Thoracic aorta (tissue), 2 donors: ENCODE measurements at places on chromosomes 3 and 15.

DNA sequence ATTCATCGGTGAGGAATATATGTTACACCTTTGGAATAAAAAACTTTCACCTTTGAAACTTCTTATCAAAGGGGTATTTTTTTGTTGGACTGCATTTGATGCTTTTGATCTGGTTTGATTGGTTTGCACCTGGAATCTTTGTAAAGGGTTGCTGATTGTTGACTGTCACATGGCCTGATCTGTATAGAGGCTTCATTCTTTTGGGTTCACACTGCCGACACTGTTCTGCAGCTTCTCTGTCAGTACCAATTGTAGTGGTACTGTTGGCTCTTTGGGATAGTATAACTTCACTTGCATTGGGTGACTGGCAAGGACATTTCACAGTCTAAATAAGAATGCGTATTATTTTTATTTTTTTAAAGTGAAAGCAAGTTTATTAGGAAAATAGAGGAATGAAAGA lies 155.7 kb downstream of the DOCK3 start:
- DNase-seq = no peak

DNA sequence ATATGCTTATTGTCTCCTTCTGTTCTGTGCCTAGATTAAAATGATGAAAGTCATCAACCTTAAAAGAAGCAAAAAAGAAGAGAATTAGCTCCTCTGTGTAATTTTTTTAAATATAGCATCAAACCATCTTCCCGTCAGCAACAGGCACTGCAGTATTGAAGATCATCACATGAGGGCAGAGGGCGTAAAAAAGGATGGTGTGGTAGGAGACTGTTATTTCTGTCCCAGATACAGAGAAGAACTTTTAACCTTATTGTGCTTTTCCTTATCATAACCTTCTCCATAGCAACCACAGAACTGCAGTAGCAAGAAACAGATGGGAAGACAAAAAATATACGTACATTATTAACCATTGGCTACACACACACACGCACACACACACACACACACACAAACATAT lies 88.8 kb downstream of the IGSF11 start:
- no peak for DNase-seq

- peak; percentile 17 for DNase-seq
Observed at GRCh38 chr3:191356631-191357439, 26.5 kb upstream of the UTS2B start.

GRCh38 chr3:16406166-16406565 lies 107.3 kb downstream of the RFTN1 start:
- no peak for DNase-seq

DNA sequence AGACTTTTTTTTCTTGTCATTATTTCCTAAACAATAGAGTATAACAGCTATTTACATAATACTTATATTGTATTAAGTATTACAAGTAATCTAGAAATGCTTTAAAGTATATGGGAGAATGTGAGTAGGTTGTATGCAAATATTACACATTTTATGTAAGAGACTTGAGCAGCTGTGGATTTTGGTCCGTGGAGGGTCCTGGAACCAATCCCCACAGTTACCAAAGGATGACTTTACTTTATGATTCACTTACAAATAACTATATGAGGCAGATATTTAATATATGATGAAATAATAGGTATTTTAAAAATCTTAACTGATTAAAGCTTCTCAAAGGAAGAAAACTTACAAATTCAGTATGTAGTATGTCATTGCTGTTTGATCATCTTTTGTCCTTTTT lies 56.3 kb downstream of the PPP2R3A start:
- no peak for DNase-seq

GRCh38 chr3:51773529-51774056 lies 5.4 kb downstream of the IQCF6 start:
- DNase-seq = no peak

DNA sequence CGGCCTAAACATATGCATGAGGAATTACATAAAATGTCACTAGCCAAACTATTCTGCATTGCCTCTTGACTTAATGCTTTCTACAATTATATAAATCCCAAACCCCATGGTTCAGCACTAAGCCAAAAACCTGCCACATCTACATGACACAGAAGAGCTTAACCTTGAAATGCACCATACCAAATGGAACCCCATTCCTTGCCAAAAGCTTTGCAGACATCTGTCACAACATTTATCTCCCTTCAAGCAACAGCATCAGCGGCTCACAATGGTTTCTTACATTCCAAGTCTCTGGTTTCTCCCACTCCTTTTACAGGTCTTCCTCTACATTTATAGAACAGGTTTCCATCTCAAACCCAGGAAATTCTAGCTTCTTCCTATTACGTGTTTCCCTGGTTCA lies 58.4 kb upstream of the GYG1 start:
- no peak for DNase-seq

DNA sequence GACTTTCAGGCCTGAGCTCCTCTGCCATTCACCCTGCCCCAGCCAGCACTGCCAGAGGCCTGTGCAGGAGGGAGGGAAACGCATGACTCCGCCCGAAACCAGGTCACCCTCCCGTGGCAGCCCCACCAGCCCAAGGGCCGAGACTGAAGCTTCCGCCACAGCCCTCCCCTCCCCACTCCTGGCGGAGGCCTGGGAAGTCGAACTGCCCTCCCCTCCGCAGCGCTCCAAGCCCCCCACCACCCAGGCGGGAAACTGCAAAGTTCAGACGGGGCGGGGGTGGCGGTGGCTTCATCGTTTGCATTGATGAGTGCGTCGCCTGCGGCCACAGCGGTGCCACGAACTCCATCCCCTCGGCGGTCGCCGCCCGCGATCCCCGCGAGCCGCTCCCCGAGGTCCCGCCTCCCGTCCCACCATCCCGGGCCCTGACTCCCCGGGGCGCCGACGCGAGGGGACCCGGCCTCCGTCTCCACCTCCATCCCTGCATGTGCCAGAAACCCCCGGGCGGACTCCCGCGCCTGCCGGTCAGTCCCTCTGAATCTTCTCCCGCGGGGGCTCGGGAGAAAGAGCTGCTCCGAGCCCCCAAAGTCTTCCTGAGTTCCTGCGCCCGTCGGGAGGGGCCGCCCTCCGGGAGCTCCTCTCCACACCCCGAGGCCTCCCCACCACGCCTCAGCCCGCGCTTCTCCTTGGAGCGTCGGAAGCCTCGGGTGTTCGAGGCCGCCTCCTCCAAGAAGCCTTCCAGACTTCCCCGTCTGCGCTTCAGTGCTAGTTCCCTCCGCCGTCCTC lies 698 bp downstream of the MELTF start:
- no peak for DNase-seq

GRCh38 chr15:41968701-41969100 lies 3.7 kb downstream of the EHD4 start:
- DNase-seq = no peak
